ENCODE measurements at places on chromosomes 12 and 14.

DNA sequence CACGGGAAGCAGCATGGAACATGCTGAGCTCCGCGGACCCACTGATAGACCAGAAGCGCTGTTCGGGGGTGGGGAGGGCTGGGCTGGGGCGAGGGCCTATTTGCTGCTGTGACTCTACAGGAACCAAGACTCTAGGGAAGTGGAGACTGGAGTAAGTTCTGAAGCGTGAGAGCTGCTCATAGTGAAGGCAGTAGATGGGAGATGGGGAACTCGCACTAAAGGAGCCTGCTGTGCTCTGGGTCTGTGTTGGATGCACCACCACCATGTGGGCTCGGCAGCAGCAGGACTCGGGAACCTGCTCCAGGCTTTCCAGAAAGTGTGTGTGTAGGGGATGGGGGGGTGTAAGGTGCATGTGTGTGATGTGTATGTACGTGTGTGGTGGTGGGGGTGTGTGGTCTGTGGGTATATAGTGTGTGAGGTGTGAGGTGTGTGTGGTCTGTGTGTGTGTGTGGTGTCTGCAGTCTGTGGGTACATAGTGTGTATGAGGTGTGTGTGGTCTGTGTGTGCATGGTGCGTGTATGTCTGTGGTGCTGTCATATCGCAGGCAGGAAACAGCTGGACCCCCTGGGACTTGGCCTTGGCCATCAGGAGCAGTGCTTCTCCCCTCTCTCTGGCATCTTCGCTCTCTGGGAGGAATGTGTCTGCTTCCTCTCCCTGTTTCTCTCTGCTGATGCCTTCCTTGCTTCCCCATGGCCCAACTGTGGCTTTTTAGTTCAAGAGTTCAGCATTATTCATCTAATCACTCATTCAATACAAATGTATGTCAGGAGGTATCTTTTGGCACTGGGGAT is 378.9 kb downstream of the FUT8 start:
- no peak for DNase-seq

DNA sequence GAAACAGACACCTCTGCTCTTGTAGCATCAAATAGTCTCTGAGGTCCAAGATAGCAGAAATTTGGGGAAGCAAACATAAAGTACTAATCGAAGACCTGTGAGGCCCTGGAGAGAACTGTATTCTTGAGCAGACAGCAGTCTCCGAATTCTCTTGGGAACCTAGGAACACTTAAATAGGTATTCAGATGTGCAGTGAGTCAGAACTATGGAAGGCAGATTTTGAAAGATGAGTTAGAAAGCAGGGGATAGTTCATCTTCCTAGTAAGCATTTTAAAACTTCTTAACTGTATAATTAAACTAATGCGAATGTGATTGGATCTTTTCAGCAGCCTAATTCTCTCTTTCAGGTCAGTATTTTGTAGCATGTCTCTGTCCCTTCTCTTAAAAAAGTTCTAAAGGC is 30.6 kb downstream of the NAA30 start:
- DNase-seq: no peak

DNA sequence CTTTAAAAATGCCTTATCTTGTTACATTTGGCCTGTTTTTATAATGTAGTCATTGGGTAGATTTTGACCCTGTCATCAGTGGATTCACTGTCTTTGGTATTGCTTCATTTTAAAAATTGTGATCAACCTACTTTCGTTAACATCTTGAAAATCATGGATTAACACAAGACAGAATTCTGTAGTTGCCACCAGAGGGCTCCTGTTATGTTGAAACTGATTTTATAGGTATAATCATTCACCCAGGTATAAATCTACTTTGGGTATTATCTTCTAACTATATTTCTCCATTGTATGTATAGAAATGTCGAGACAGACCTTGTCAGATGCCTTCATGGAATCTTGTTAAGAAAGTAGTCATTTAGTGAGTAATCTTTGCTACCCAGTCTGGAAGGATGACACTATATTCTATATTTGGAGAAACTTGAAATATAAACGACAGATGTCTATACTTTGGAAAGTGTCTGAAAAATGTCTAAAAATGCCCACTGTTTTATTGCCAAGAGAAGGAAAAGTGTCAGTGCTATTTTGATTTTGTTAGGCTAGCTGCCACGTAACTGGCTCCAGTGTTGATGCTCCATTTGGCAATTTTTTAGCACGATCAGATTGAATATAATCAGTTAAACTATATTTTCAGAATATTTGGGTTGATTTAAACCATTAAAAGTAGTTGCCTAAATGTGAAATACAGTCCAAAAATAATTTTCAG is 129.4 kb downstream of the PELI2 start:
- no peak for DNase-seq

GRCh38 chr12:3041558-3042164 is 35.5 kb upstream of the TSPAN9 start:
- peak; percentile 30 for DNase-seq

GRCh38 chr12:3658327-3659163 is 94.4 kb downstream of the CRACR2A start:
- DNase-seq: peak; percentile 18

GRCh38 chr14:57530571-57530970 is 36.9 kb upstream of the CCDC198 start:
- no peak for DNase-seq

GRCh38 chr14:41298328-41298690 is 308.4 kb upstream of the LRFN5 start:
- DNase-seq: no peak

- DNase-seq: no peak
Observed at GRCh38 chr14:68807148-68807600, 14.3 kb upstream of the ZFP36L1 start.

- DNase-seq: peak; percentile 27
Observed at GRCh38 chr14:94548999-94549985, 11.9 kb upstream of the SERPINA4 start.

DNA sequence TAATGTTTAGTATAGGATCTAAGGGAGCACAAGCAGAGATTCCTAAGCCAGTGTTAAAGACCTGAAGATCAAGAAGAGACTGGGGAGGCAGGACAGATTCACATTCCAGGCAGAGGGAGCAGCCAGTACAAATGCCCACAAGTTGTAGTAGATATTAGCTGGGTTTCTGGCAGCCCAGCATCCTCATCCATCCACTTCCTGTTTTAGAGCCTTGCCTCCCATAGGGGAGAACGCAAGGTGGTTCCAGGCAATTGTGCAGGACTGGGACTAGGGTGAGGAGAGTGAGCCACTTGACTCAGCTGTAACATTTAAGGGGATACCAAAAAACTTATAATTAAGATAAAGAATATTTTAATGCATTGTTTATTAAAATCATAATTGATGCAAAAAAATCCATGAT is 71.3 kb upstream of the PSMA6 start:
- no peak for DNase-seq

DNA sequence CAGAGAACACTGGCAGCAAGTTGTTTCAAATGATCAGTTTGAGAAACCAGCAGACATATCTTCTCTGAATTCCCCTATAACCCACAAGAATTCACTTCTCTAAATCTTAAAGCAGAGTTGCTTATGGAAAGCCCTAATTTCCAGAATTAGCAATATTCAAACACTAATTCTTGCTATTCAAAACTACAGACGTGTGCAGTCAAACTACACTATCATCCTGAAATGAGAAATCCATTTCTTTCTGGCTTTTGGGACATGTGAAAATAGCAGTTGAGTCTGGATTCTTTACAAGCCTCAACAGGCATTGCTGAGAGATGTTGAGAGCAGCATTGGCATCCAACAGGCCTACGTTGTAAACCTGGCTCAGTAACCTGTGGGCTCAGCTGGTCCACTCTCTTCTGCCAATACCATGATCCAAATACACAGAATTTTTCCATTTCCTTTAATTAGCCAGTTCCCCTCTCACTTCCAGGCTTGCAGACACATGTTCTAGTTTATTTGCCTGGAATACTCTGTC is 74.6 kb upstream of the TMTC1 start:
- DNase-seq: no peak

- DNase-seq: no peak
Observed at GRCh38 chr14:22391908-22392565, 197.0 kb downstream of the DAD1 start.

DNA sequence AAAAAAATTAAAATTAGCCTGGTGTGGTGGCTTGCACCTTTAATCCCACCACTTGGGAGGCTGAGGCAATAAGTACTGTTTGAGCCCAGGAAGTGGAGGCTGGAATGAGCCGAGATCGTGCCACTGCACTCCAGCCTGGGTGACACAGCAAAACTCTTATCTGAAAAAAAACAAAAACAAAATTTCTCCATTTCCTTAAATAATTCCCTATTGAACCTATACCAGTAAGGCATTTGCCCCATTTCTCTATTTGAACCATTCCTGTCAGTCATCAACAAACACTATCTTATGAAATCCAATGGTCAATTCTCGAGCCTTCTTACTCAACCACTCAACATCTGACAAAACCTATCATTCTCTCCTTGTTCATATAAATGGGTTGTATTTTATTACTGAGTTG is 14.7 kb downstream of the SLC2A14 start:
- no peak for DNase-seq

DNA sequence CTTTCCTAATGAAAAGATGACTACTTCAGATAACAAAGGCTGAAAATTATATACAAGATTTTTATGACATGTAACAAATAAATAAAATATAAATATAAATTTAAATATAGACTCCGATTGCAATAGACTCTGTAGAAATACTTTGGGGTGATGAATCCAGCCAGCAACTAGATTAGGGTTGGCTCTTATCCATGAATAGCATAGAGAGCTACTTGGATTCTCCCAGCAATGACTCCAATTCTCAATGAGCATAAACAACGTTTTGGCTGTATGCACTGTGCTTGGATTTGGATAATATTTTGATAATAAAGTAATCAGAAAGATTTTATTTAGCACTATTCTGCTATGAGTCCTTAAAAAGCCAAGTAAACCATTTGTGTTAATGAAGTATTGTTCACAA is 58.0 kb upstream of the LRFN5 start:
- DNase-seq: no peak

DNA sequence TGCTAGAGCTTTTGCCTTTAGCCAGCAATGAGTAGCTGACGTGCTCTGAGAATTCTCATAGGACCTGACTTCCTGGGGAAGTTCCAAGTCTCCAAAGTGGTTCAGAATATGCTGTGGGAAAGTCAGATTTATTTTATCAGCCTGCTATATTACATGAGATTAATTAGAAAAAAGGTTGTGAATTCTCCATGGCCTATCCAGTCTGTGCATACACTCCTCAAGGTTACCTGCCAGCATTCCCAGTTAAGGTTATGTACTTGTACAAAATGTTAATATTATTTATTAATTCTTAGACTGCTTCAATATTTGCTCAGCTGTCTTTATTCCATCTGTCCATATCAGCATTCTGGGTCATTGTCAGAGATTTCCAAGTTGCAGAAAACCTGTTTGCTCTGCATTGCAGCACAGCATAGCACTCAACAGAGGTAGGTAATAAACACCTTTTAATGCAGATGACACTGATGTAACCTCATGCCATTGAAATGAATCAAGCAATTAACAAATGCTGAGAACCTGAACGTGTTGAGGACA is 2.7 kb upstream of the SEL1L start:
- DNase-seq: no peak

DNA sequence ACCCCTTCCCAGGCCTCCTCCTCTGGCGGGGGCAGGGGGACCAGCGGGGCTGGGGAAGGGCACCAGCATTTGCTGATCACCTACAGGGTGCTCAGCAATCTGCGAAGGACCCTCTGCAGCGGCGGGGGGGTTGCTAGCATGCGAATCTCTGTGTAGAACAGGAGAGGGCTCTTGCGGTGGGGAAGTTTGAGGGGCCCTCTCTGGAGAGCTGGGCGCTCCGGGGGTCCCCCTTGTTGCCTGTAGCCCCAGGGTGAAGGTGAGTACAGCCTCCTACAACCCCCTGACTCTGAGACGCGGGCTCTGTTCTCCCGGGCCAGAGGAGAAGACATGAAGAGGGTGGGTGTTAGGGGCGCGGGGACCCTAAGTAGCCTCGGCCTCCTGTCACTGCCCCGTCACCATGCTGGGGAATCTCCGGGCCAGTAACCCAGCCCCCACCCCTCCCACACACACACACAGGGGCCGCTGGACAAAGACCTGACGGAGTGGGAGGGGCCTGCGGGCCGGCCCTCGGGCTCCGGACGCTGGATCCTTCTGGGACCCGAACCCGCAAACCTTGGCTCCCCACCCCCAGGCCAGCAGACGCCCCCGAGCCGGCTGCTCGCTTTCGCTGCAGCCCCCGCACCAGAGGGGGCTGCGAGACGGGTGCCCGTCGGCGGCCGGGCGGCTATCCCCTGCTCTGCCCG is 734 bp downstream of the FIGNL2 start:
- DNase-seq: no peak

DNA sequence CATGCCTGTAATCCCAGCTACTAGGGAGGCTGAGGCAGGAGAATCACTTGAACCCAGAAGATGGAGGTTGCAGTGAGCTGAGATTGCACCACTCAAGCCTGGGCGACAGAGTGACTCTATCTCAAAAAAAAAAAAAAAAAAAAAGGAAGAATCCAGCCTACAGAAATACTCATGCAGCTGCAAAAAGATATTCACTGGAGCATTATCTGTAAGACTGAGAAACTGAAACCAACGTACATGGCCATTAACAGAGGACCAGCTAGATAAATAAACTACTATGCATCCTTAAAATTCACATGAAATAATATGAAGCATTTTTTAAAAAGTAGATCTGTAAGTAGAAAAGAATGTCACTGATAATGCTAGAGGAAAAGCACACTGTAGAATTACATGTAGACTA is 3.5 kb downstream of the SLC7A7 start:
- no peak for DNase-seq

DNA sequence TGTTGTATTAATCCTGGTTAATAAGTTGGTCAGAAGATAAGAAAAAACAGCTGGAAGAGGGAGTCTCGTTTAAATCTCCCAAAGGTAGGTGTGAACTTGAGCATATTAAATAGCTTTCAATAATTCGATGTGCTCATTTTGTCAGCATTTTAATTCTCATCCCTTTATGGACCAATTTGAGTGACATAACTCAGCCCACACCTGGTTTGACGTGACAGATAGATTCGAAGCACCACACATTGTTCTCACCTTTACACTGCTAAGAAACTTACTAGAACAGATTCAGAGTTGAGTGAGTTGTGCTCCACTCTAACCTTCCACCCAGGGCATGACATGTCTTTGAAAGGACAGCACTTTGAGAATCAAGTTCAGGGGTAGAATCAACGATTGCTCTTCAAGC is 161.4 kb upstream of the GZMB start:
- no peak for DNase-seq

- no peak for DNase-seq
Observed at GRCh38 chr12:104622928-104623327, 166.2 kb downstream of the CHST11 start.

DNA sequence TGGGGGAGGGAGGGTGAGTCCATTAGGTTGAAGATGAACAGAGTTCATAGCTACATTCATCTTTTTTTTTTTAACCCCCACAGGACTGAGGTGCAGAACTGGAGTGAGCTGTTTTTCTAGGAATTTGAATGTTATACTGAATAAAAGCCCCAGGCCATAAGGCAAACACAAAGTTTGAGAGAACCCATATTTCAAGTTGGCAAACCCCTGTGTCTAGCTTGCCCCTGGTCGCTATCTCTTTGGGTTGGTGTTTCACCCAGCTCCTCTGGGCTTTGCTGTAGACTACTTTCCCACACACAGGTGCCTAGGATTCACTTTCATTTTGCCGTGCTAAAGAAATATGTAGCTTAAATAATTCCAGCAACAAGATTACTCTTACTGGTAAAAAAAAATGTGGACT is 5.2 kb upstream of the LMO3 start:
- DNase-seq: no peak
